ENCODE measurements at places on chromosomes 1 and 21.
A peak's percentile ranks its signal among the peaks of the same experiment; 100 is the strongest.

DNA sequence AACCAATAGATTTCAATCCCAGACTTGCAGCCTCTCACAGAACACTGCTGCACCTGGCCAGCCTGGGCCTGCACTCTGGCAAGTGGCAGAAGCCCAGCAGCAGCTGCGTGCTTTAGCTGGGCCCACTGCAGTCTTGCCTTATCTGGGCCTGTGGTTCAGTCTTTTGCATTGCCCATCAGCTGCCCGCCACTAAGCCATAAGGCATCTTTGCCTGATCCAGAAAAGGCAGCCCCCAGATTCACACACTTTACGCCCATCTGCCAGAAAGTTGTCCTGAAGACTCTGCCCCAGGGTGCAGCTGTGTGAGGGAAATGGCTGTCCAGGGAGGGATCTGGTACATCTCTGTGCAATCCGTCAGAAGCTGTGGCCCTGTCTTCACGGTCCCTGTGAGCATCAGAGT is 217.0 kb downstream of the DNAH14 start:
- DNase-seq: no peak

GRCh38 chr1:217313096-217313495 is 317.8 kb downstream of the GPATCH2 start:
- no peak for DNase-seq

DNA sequence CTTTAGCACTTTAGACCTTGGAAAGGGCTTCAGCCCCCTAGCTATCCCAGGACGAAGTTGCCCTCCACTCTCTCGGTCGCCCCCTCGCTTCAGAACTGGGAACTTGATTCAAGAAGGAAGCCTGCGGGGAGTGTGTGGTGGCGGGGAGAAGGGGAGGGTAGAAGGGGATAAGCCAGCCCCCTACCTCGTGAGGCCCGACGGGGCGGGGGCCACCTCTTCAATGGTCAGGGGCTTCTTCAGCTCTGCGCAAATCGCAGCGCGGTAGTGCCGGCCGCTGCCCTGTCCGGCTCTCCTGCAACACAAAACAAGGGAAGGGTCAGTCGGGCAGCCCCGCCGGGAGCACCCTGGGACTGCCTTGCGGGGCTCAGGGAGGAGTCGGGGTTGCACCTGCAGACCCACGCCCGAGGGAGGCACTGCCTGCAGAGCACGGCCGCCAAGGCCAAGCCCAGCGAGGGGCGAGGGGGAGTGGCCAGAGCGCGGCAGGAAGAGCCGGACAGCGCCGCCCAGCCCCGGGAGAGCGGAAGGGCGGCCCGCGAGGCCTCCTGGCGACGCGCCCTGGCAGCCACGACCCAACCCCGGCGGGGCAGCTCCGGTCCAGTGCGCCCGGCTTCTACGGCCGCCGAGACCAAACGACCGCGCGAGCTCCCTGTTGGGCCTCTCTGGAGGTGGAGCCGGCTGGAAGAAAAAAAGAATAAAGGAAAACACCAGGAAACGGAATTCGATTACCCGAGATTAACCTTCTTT is 56.2 kb upstream of the RASAL2 start:
- no peak for DNase-seq

DNA sequence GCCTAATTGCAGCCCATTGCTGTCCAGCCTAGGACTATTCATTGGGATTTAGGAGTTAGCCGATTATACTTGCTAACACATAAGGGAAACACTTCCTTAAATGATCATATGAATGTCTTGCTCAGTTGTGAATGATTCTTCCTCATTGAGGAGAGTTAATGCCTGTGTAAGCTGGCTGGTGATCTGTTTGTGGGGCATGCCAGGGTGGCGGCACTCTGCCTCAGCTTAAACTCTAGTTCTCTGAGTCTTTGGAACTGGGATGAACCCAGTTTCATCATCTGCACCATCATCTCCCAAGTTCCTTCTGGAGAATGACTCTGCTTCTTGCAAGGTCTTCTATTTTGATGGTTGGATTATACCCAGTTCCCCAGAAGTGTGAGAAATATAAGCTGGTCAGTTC is 23.9 kb upstream of the SLAMF6 start:
- DNase-seq: no peak

DNA sequence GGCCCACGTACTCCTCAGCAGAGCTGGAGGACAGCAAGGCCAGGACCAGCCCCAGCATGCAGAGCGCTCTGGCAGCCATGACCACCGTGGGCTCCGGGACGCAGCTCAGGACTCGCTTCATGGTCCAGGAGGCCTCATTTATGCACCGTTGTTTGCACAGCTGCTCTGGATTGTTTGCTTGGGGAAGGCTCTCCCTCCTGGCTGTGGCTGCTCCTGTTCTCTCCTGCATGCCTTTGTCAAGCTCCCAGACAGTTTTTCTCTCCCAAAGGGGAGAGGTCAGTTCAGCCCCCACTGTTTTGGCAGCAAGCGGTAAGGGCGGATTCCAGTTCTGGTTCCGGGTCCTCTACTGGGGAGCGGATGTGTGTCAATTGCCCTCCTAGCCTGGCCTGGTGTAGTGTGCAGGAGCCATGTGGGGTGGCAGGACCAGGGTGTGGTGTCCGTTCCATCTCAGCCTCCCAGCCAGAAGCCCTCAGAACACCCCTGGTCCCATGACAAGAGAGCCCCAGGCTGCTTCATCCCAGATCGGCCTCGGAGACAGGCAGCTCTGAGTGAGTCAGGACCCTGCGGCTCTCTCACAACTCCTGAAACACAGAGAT is at the start of gene TFF3:
TSS of gene TFF3 (minus strand) at position 114 of the 596 bp plus-strand sequence. CDS start at position 79, 35 bp downstream.
- no peak for DNase-seq

- no peak for DNase-seq
Measured at GRCh38 chr1:85612704-85613361, 32.3 kb downstream of the CCN1 start.

- no peak for DNase-seq
Measured at GRCh38 chr1:6782151-6782550, 3.1 kb upstream of the CAMTA1 start.

DNA sequence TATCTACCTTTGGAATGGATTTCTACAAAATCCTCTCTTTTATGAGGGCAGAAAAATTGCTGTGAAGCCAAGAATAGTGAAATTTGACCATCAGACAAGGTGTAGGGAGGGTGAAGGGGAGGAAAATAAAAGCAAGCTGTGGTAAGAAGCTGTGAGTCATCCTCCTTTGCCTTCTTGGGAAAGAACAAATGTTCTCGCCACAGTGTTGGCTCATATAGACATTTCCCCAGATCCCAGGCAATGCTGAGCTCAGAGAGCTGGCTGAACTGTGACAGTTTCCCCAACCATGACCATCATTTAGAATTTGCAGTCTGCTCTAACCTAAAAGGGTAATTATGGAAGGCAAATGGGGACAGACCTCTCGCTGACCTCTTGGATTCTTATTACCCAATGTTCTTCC is 235.4 kb downstream of the PBX1 start:
- no peak for DNase-seq

- DNase-seq: peak; percentile 7
Measured at GRCh38 chr1:153404768-153405167, 11.6 kb upstream of the S100A7A start.
